ENCODE measurements at places on chromosomes 16 and 17.

- DNase-seq: no peak
These were observed 5.7 kb downstream of the TRIM47 start for GRCh38 chr17:75872434-75873351.

- no peak for DNase-seq
These were observed 17.0 kb upstream of the APRT start for GRCh38 chr16:88828711-88829110.

DNA sequence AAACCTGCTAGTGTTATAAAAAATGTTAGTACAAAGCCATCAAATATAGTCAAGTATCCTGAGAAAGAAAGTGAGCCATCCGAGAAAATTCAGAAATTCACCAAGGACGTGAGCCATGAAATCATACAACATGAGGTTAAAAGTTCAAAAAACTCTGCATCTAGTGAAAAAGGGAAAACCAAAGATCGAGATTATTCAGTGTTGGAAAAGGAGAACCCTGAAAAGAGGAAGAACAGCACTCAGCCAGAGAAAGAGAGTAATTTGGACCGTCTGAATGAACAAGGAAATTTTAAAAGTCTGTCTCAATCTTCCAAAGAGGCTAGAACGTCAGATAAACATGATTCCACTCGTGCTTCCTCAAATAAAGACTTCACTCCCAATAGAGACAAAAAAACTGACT is 31.7 kb downstream of the RBBP6 start:
- no peak for DNase-seq

- DNase-seq: no peak
These were observed 10.8 kb upstream of the LPCAT2 start for GRCh38 chr16:55498101-55498500.

DNA sequence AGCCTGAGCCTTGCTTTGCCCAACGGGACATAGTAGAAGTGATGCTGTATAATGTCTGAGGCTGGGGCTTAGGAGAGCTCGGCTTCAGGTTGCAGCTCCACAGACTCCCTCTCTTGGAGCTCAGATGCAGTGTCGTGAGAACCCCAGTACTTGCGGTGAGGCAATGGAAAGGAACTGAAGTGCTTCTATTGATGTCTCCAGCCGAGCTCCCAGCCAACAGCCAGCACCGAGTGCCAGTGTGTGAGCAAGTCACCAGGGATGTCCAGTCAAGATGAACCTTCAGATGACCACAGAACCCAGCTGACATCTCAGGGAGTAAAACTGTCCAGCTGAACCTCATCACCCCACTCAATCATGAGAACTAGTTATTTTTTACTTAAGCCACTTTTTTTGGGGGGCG is 268.1 kb downstream of the IRF8 start:
- no peak for DNase-seq

DNA sequence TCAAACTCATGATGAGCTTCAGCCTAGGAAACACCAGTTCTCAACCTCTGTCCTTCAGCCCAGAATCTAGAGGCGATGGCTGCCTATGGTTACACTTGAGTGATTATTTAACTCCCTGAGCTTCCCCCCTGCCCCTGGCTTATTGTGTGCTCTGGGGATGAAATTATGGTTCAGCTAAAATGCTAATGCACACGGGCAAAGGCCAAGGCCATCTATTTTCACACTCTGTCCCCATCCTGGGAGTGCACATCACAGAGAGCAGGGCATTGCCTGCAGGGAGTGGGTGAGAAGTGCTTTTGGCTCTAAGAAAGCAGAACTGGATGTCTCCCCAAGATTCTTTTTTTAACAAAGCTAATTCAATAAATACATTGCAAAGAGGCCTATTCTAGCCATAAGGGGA is 21.6 kb upstream of the CACNG5 start:
- no peak for DNase-seq

GRCh38 chr16:50474138-50474537 is 74.1 kb upstream of the NKD1 start:
- DNase-seq: no peak

DNA sequence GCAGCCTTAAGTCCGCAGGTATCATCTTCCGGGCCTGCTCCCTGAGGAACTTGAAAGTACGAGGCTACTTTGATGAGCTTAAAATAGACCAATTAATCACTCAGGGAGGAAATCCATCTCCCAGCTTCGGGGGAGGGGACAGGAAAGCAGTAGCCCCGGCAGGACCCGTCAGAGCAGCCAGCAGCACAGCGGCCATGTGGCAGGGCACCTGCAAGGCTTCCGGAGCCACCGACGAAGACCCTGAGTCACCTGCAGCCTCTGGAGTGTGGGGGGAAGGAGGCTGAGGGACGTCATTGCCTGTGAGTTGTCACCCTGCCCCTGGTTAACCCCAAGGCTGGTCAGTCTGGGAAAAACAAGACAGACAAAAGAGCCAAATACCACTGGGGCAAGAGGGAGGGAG is 4.4 kb upstream of the CYB561 start:
- no peak for DNase-seq

- no peak for DNase-seq
These were observed 4.3 kb upstream of the CLEC19A start for GRCh38 chr16:19281246-19281645.

DNA sequence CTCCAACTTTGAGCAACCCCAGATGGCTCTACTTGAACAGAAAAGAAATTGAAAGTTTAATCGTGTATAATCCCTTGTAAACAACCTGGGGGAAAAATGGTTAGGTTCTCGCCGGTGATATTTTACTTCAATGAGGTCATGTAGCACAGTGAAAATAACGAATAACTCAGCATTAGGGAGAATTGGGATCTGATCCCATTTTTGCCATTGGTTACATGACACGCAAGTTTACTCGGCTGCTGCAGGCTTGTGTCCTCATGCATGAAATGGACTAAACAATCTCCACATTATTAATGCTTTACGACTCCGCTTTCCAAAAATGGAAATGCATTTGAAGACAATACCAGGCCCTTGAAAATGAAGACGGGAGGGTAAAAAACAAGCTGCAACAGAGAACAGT is 45.5 kb upstream of the LRRC37A3 start:
- DNase-seq: no peak

- no peak for DNase-seq
These were observed 144.5 kb downstream of the GRIN2A start for GRCh38 chr16:10037751-10038150.

DNA sequence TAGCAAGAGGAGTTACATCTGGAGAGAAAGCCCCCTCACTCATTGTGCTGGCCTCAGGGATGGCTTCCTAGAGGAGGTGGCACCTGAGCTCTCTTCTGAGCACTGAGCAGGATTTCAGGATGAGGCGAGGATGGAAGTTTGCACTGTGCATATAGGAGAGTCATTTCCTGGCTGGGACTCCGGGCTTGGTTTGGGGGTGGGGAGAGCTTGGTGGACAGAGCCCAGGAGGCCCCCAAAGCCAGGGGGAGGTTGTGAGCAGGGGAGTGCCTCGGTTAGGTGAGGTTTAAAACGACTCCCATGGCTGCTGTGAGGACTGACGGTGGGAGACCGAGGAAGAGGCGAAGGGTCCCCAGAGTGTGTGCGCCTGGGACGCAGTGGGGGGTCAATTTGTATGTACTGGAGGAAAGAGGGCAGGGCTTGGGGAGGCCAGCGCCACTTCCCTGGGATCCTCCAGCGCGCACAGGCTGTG is 1.2 kb downstream of the CAMKK1 start:
- DNase-seq: no peak

DNA sequence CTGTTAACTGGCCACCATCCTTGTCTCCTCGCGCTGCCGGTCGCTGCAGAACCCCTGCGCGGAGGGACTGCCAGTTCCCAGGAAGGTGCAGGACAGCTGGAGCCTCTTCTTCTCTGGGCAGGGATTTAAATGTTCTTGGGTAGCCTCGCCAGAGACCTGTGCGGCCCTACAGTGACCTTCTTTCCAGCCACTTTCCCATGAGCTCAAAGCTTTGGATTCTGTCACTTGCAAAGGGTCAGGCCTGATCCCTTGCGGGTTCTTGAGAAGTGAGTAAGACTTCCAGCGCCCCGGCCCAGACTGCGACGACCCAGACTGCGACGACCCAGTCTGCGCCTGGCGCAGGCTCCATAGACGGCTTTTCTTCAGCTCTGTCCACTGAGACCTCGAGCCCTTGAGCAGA is 1.4 kb upstream of the SLFN5 start:
- DNase-seq: no peak

- DNase-seq: no peak
These were observed 227.9 kb downstream of the MAF start for GRCh38 chr16:79372503-79373184.

GRCh38 chr17:31279401-31279800 is 17.6 kb downstream of the OMG start:
- no peak for DNase-seq

DNA sequence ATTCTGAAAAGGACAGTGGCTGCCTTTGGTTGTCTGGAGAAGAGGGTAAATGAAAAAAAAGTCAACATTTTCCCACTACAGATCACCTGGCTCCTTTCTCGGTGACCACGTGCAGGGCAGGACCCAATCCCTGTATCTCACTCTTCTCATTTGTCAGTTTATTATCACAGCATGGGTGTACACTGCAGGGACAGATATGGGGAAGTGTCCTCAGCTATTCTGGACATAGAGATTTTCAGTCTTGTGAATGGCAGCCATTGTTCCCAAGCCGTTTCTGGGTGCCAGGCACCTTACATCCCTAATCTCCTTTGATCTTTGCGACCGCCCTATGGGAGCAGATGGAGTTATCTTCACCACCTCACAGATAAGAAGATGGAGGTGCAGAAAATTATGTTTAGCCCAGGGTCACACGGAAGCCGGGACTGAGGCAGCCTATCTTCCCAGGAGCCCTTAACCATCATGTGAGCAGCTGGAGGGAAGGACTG is 7.2 kb downstream of the ADORA2B start:
- DNase-seq: no peak

DNA sequence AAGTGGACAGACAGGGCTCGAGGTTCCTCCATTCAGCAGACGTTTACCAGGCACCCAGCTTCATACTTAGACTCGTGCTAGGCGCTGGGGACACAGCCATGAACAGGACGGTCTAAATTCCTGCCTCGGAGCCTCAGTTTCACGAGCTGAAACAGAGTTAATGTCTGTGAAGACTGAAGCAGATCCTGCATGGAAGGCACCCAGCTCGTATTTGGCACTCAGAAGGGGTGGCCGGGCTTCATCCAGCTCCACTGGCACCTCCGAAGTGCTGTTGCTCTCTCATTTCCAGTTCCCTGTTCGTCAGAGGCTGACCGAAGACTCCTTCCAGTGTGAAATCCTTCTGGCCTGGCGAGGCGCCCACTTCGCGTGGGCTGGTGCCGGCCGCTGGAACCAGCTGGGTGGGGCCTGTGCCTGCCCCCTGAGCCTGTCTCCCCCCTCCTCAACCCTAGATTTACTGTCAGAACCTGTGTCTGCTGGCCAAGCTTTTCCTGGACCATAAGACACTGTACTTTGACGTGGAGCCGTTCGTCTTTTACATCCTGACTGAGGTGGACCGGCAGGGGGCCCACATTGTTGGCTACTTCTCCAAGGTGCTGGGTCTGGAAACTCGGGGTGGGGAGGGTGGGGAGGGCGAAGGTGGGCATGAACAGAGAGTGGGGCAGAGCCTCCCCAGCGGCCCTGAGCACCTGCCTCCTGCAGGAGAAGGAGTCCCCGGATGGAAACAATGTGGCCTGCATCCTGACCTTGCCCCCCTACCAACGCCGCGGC is 5.8 kb downstream of the PRSS8 start:
- DNase-seq: no peak

DNA sequence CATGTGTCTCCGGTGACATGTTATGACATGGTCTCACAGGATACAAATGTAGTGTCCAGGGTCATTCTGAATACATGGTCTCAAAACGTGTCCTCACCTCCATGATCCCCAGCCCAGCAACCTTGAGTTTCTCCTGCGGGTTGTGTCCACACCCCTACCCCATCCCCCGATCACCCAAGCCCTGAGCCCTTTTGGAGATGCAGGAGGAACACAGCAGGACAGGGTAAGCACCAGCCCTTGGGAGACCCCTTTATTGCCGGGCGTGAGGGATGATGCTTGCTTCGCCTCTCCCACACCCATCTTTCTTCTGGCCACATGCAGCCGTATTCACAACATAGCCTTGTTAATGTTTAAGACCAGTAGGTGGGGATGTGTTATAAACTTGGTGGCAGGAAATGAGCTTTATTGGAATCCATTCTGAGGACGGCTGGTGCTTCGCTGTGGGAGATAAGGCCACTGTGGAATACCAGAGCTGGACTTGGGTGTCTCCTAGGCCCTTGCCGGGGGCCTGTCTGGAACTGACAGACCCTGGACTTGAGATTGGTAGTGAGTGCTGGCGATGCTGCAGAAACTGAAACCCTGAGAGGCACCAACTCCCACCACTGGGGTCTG is 5.5 kb downstream of the TMEM132E start:
- DNase-seq: no peak

- DNase-seq: no peak
These were observed 2.4 kb upstream of the USP36 start for GRCh38 chr17:78842881-78843565.

DNA sequence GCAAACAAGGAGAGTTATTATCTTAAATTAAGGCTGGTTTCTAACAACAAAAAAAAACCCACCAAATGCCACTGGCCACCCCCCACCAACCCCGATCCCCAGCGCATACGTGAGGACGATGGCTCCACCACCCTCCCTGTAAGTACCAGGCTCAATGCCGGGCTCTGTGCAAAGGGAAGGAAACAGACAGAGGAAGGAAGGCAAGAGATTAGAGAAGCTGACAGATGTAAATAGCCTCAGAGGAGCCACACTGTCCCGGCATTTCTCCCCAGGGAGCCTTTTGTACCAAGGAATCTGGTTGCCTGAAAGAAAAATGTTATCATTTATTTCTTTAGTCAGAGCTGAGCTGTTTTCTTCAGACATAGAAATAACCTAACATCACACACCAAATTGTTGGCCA is 13.1 kb downstream of the SOST start:
- DNase-seq: no peak

- no peak for DNase-seq
These were observed 73.6 kb downstream of the USP32 start for GRCh38 chr17:60318326-60318725.

GRCh38 chr16:354291-354881 is 1.9 kb upstream of the AXIN1 start:
- DNase-seq: no peak

DNA sequence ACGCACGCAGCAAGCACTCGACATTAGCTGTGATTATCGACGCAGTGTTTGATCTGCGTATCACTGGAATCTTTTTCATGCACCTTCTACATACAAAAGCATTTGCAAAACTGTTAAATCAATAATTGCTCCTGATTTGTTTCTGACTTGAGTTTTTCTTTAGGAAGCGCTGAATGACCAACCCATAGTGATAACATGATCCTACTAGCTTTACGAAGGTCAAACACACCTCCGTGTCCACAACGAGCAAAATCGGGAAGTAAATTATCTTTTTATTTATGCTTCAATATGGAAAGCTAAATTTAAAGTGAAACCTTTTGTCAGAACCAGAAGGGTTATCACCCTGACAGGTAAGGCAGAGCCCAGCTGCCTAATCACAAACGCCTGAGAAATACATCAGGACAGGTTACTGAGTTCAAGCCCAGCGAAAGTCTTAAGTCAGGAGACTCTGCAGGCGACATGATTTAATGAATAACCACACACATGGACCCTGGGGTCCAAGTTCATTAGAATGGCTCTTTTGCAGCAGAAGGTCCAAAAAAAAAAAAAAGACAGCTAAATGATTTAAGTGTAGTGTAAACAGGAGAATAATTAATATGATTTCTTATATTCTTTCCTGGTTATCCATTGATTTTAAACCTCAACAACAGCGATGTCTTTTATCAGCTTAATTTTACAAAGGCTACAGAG is 104.2 kb downstream of the ADCY9 start:
- DNase-seq: no peak

- no peak for DNase-seq
These were observed 52.9 kb downstream of the SEC14L1 start for GRCh38 chr17:77193653-77194052.

- DNase-seq: no peak
These were observed 61.1 kb downstream of the NT5M start for GRCh38 chr17:17364338-17364667.

- no peak for DNase-seq
These were observed 74.4 kb downstream of the COX10 start for GRCh38 chr17:14143688-14144087.
